ENCODE measurements at places on chromosomes 6 and 20.

- no peak for DNase-seq
Observed at GRCh38 chr6:105757512-105758200, 328.5 kb upstream of the PRDM1 start.

DNA sequence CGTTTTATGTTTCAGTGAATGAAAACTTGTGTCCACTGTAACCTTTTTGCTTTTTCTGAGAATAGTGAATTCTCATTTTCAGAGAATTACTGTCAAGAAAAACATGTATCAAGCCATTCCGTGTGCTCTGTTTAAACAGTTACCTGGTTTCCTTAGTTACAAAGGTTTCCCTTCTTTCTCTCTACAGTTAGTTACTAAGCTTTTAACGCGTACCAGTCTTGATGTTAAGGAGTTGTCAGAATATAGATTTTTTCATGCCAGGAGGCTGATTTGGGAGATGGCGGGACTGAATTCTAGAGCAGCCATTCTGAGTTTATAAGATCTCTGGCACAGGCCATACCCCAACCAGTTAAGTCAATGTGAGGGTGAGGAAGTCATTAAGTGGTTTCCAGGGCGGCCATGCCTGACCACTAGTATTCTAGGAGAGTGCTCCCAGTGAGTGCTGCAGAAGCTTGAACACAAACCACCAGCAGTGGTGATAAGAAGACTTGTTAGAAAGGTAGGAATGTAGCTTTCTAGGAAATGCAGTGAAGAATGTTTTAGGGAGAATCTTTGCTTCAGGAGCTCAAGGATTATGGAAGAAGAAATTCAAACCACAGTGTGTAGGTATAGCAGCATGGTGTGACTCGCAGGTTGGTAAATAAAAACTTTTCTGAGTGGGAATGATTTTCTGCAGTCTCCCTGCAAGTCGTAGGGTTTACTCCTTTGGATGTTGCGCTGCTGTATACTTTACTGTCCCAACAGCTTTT is 112.9 kb downstream of the JARID2 start:
- DNase-seq = no peak

DNA sequence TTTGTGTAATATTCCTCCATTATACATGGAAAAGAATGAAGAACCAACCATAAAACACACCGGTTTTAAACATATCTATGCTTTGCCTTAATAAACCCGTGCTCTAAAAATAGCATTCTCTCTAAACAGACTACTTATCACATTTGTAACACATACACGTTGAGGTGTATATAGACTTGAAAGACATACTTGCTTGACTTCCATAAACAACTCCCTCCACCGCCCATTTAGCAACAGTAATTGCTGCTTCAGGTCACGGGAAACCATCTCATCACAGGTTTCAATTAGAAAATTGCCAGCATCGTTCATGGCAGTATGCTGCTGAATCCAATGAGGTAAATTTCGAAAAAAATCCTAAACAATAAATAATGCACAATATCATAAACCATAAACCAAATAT is 174.0 kb downstream of the SYNE1 start:
- DNase-seq = no peak

DNA sequence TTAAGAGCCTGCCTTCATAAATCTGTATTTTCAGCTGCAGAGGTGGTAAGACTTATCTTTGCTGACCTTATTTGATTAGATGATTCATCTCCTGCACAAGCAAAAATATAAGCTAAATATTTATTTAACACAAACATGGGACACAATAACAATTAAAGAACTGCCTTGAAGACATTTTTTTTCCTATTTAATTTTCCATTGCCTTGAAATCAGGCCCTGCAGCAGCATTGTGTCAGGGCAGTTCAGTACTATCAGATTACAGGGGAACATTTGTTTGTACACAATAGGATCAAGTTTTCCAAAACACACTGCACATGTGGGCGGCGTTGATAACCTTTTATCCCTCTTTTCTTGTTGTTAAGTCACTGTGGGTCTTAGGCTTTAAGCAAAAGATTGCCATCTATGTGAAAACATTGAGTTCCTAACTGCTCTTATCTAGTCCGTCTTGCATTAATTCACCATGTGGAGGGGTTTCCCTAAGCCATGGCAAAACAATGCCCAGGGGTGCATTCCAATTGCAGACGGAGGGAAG is 7.4 kb downstream of the ADGRF5 start:
- no peak for DNase-seq

DNA sequence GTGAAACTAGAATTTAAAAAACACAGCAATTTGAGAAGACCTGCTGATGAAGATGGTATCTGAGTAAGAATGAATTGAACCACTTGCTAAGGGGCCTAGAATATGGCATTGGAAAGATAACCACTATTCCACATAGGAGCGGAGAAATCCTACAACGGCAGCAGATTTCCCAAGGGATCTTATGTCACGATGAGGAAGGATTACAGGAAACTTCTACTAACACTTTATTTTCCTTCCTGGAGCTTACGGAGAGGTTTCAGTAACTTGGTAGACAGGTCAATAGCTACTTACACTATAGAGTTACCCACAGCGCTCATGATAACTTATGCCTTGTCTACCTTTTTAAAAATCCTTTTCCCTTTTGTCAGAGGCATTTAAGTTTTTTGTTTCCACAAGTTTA is 11.8 kb upstream of the TCF21 start:
- DNase-seq = no peak

DNA sequence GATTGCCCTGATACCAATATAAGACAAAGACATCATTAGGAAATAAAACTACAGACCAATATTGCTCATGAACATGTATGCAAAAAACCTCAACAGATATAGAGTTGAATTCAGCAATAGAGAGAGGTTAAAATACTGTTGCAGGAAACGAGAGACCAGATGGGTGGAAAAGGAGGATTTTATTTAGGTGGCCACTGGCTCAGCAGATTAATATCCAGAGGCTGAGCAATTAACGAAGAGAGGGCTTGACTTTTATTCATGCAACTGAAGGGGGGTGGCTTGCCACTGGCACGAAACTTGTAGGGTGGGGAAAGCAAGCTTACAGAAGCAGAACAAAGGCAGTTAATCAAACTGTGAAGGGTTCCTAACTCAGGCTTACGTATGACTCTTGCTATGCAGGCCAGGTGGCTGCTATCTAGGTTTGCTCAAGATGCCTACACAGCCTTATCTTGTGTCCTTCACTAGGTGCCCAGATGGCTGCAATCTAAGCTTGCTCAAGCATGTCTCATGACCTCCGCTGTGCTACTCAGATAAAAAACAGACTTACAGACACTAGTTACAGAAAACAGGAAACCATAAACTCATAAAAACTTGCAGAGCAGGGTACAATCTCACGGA is 126.4 kb downstream of the MMUT start:
- no peak for DNase-seq

Data from stimulated activated naive CD8-positive, alpha-beta T cell treated with anti-CD3 and anti-CD28 coated beads, Interleukin-15, amount 100 ng/mL, for 72 hours (primary cell).